ENCODE measurements at places on chromosomes 12 and 14. TPM values are rescaled to one million over a fixed set of nuclear protein-coding genes. Genes with fewer than 3 reads are reported as not detected.

DNA sequence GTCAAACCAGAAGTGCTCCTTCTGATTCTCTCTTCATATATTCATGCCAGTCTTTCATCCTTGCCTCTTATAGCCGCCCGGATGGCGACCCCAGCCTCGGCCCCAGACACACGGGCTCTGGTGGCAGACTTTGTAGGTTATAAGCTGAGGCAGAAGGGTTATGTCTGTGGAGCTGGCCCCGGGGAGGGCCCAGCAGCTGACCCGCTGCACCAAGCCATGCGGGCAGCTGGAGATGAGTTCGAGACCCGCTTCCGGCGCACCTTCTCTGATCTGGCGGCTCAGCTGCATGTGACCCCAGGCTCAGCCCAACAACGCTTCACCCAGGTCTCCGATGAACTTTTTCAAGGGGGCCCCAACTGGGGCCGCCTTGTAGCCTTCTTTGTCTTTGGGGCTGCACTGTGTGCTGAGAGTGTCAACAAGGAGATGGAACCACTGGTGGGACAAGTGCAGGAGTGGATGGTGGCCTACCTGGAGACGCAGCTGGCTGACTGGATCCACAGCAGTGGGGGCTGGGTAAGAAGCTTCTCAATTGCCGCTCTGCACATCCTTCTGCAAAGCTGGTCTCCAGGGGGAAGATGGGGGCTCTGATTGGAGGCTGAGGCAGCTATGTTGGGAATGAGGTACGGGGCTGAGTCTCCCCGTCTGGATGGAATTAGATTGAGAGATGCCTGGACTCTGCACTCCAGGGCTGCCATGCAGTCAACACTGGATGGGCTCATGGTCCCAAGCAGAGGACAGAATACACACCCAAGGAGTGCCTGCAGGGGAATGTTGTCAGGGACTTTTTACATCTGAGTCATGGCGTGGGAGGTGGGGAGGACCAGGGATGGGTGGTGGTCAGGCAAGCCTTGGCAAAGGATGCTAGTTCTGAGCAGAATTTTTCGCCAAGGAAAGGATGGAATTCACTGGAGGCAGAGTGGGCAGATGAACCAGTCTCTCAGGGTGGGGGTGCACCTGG lies 1.3 kb downstream of the BCL2L2 start:
- no peak for DNase-seq

DNA sequence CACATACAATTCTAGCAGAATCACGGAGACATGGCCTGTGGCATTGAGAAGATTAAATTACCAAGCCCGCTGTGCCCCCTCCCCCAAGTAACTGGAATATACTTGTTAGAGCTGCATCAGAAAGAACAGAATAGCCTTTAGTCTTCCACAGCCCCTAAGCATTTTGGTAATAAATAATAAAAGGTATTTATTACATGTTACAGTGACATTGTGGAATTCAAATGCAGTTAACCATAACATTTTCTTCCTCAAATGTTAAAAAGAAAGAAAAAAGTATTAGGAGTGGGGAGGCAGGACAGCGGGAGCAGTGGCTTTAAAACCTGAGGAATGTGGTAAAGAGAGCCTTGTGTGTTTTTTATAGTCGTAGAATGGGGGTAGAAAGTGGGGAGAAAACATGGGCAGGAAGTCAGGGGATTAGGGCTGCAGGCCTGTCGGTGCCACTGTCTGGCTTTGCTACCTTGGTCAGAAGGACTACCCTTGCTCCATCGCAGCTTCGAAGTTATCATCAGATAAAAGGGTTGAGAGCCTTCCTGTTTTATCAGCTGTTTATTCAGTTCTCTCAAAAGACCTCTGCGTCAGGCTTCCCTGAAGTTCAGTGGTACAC lies 255.9 kb downstream of the MSRB3 start:
- DNase-seq, result no peak

GRCh38 chr12:8668441-8668840 lies 5.8 kb upstream of the MFAP5 start:
- no peak for DNase-seq

DNA sequence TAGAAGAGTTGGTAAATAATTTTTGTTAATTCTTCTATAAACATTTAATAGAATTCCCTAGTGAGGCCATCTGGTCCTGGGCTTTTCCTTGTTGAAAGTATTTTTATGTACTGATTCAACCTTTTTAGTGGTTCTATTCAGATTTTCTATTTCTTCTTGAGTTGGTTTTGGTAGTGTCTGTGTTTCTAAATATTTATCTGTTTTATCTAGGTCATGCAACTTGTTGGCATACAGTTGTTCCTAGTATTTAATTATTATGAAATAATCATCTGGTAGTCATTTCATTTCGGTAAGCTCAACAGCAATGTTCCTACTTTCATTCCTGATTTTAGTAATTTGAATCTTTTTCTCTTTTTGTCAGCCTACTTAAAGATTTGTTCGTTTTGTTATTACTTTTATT lies 234.1 kb upstream of the GARIN2 start:
- DNase-seq, result no peak

DNA sequence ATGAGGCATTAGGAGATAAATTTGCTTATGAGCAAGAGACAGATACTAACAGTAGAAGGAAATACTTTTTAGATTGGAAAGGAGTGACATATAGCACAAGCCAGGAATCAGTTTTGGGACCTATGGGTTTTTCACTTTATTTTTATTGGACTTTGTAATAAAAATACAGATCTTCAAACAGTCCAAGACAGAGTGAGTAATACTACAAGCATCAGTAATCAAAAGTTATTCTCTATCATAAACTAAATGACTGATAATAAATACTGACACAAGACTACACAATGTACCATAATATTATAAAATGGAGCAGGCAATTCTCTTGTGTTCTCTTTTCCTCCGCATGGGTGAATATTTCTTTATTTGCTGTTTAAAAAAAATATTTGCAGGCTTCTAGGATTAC lies 85.8 kb downstream of the DERA start:
- DNase-seq, result no peak

GRCh38 chr14:49405291-49405690 lies 180.9 kb downstream of the RPS29 start:
- no peak for DNase-seq

DNA sequence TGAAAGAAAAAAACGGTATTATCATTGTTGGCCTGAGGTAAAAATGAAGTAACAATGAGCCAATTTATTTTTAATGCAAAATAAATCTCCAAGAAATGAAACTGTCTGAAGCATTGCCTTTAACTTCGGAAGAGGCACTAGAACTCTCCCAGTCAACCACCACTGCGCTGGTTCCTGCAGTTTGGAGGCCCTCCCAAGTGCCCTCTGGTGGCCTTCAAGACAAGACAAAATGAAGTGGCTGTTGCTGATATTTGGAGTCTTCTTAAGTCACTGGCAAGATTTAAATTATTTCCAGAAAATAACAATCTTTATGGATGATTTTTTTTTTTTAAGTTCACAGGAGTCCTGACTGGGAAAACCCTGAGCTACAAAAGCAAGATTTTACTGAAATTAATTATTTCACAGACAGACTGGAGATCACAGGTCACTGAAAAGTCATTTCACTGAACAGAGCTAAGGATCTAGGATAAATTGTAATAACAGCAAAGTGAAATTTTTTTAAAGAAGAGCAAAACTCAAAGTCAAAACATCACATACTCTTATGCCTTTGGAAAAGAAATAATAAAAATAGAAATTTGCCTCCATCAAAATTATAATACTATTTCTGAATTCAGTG lies 58.2 kb downstream of the DICER1 start:
- DNase-seq, result peak; percentile 54

DNA sequence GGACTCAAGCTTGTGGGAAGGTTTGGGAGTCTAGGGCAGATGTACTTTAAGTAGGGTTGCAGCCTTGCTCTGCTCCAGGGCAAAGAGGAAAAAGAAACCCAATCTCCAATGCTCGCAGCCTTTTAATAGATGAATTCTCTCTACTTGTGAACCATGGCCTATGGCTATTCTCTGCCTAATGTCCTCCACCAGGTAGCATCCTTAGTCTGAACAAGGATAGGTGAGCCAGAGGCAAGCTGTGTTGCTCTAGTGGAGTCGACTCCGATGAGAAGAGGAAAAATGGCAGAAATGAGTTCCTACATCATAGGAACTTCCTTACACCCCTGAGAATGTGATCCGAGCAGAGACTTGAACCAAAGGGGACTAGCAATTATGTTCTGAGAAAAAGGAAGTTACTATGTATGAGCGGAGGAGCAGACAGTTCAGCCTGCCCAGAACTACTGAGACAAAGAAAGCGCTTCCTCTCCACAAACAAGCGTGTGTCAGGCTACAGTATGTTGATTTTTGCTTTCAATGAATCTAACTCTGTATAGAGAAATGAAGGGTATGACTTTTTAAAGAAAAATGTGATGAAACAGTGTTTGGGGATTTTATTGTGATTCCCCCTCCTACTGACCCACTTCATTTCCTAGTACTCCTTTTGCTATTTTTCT lies 153.6 kb upstream of the ARID2 start:
- DNase-seq, result no peak

DNA sequence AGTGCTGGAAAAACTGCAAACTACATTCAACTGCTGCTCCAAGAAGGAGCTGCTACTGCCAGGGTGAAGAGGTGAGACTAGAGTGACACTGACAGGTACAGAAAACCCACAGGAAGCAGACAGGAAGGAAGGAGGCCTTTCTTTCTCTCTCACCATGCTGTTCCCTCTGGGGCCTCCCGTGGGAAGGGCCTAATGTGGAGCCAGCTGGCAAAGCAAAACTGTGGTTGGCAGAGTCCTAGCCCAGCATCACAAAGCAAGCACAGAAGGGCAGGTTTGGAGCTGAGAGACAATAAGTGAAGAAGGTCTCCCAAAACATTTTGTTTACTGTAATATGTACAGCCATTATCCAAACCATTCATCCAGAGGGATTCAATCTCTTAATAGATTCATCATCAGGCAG lies 122.5 kb upstream of the MAX start:
- no peak for DNase-seq

GRCh38 chr12:8819666-8819980 lies 2.8 kb upstream of the A2ML1 start:
- DNase-seq, result no peak

- DNase-seq, result no peak
These were observed 63.8 kb upstream of the SSTR1 start for GRCh38 chr14:38143659-38144505.

DNA sequence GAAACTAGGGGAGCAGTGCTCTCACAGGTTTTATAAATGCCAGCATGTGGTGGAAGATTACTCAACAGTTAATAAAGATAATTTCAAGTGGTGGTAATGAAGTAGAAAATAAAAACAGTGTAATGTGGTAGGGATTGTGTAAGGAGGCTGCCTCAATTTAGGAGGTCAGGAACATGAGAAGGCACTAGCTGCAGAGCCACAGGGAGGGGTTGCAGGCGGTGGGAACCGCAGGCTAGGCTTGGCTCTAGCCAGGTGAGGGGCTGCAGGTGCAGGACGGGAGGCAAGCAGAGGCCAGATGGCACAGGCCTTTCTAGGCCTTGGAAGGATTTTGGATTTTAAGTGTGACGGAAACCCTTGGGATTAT lies 768 bp downstream of the METTL25 start:
- no peak for DNase-seq

DNA sequence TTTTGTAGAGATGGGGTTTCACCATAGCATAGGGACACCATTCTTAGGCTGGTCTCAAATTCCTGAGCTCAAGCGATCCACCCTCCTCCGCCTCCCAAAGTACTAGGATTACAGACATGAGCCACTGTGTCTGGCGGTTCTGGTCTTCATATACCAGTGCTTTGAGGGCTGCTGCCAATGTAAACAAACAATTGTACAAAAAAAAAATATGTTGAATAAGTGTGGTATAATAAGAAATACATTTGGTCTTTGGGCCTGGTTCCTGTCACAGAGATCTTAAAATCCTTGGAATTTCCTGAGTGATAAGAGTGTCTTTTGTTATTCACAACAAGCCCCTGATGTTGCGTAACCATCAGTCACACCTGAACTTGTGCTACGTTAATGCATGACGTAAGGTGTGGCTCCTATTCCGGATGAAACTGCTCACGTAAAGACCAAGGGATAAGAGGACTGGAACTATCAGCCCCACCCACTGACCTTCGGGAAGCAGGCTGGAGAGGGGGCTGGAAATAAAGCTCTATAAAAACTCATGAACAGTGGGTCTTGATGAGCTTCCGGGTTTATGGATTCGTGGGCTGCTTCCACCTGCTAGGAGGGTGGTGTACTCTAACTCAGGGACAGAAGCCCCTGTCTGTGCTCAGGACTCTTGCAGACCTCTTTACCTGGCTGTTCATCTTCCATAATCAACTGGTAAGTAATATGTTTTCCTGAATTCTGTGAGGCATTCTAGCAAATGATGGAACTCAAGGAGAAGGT lies 16.5 kb upstream of the RIMKLB start:
- no peak for DNase-seq

DNA sequence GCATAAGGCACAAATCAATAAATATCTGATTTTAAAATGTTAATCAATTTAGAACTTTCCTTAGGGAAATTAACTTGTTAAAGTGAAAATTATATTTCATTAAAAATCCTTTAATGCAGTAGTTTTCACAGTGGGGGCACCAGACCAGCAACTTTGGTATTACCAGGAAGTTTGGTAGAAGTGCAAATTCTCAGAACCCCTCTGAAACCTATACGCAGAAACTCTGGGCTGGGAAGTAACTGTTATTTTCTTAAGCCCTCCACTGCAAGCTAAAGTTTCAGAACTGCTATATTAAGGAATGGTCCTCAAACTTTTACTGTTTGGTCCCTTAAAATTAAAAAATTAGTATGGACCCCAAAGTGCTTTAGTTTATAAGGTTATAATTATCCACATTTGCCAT lies 35.7 kb downstream of the GNPTAB start:
- no peak for DNase-seq

GRCh38 chr12:64172143-64172970 lies 49.7 kb downstream of the KICS2 start:
- DNase-seq, result no peak

Gene HSPB8
- total RNA-seq, result 40.0 TPM

Gene NUP37
- total RNA-seq, result 17.8 TPM

Gene MIPOL1
- total RNA-seq, result 22.8 TPM

Gene IGF1
- 22.9 TPM for total RNA-seq

Gene WNT1
- not detected for total RNA-seq

Gene TAS2R14
- total RNA-seq, result 21.1 TPM

Gene EML5
- total RNA-seq, result 3.4 TPM

Gene OASL
- total RNA-seq, result 0.35 TPM

Gene PLCZ1
- not detected for total RNA-seq

Gene LGR5
- 0.59 TPM for total RNA-seq

Gene RPS26
- total RNA-seq, result 1,129 TPM

Gene NUAK1
- total RNA-seq, result 33.6 TPM

Data from uterus (tissue), 4 donors.